ENCODE measurements at places on chromosomes 2 and 18.

DNA sequence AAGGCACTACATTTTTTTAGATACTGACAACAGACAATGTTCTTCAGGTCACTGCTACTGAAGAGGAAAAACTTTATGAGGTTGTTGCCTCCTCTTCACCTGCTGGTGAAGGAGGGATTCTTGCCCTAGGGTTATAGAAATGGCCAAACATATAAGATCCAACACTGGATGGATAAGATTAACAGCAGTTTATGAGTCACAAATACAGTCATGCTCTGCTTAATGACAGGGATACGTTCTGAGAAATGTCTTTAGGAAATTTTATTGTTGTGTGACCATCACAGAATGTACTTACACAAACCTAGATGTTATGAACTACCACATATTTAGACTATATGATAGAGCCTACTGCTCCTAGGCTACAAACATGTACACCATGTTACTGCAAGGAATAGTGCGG is 57.4 kb upstream of the AMMECR1L start:
- DNase-seq, result no peak

GRCh38 chr2:231201475-231201814 is 3.0 kb downstream of the ARMC9 start:
- DNase-seq, result no peak

GRCh38 chr2:73359915-73360697 is 25.5 kb upstream of the ALMS1 start:
- DNase-seq, result no peak

DNA sequence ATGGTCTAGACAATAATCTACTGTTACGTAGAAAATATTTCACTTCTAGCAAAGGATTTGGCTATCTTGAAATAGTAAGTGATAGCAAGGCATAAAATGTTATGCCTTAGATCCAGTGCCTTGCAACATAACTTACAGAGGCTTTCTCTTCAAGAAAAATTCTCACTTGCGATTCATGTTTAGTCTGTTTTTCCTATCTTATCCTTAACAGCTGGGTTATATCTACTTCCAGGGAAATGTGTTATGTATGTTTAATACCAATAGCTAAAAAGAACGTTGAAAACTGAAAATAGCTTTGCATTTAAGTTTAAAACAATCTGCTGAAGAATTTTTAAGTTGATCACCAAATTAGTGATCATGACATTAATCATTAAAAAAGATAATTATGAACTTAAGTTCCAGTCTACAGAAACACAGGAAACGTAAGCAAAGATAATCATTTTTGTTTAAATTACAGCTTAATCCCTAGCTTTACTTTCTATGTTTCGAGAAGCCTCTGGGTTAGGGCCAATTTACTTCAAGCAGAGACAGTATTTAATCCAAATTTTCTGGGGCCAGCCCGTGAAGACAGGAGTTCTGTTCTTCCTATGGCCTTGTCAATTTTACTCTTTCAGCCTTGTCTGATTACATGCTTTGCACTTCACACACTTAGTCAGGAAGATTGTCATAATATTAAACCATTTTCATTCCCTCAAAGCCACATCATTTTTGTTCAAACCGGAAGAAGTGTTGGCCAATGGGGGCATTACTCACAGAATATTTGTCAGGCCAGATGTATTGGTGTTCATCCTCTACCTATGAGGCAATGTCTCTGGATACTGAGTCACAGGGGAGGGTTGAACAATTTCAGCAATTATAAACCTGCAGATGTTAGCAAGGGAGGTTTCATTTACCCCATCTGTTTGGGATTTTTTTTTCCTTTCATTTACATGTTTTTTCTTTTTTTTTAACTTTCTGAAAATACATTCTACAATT is 1132.9 kb upstream of the ZEB2 start:
- no peak for DNase-seq

DNA sequence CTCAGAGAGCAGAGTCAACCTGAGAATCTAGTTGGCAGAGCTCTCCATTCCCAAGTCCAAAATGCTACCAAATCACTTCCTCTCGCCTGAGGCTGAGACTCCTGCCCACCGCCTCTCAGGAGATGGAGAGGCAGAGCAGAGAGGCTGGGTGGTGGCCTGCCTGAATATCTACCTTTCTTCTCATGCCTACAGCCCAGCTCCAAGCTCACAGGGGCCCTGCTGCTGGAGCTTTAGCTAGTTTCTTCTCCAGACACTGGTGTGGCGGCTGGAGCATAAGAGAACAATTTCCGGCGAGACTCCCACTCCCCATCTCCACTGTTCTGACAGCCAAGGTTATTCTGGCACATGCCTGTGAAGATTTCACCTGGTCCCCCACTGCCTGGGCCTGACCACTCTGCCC is 8.1 kb upstream of the CYP26B1 start:
- no peak for DNase-seq

DNA sequence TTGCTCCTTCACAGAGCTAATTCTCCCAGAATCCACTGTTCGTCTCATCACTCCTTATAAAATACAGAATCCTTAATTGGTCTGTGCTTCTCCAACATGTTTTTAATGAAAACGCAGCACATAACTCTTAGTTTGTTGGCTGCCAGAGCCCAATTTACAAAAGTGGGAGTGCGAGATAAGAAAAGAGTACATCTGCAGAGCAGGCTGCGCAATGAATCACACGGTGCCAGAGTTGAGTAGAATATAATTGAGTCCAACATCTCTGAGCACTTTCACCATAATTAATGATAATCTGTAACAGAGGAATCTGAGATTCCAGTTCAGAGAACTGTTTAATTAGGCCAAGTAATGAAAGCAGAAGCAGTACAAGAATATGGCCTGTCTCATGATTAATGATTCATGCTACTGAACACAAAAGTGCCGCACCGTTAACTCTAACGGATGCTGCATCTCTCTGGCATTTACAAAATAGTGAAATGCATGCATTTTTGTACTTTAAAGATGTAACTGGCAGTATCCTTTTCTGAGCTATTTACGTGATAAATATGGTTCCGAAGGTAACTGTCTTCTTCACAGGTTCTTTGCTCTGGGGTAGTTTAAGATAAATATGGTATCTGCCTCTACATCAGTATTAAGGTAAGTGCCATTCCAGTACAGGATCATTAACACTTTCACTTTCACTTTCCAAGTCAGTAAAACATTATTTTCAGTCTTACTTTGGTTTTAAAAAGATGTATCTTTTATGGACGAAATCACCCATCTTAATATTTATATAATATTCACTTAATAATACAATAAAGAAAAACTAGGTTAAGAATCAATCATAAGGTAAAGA is 785.6 kb downstream of the NR4A2 start:
- no peak for DNase-seq

- no peak for DNase-seq
These were observed 181.4 kb downstream of the MYO5B start for GRCh38 chr18:50013363-50014138.

DNA sequence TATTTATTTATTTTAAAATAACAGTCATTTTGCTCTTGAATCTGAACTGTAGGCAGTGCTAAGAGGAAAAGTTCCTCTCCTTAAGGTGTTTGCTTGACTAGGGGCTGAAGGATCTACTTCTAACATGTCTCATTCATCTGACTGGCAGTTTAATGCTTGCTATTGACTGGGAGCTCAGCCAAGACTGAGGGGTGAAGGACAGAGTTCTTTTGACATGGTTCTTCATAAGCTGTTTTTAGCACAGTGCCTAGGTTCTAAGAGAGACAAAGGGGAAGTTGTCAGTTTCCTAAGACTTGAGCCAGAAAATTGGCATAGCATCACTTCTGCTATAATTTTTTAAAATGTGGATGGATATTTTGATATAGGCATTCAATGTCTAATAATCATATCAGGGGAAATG is 73.0 kb downstream of the COMMD1 start:
- no peak for DNase-seq

- DNase-seq, result no peak
These were observed 464.5 kb downstream of the IRS1 start for GRCh38 chr2:226334981-226335720.

DNA sequence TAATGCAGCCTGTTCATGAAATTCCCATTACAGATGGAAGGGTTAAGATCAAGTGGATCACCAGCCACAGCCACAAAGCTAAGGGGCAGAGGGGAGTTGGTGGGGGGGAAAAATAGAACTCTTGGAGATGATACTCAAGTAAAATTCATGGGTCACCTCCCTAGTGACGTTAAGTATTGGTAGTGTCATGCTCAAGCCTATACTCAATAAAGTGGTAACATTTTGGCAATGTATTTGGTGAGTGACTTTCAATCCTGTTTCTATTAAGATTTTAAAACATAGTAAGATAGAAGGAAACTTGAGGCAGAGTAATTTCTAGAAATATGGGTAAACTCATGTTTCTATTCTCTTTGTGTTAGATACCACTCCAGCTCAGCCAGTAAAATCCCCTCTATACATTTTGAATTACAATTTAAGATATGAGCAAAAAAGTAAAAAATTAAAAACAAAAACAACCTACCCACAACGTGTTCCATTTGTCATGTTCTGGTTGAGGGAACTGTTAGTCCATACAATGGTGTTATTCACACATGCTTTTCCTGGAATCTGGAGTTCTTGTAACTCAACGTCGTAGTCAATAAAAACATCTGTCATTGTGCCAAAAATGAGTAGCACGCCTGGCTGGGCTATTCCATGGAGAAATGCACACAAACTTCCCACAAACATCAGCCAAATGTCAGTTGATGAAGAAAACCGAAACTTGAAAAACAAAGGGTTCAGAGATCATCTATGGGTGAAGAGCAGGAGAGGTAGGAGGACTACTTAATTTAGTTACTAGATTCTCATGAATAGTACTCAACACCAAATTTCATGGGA is 18.1 kb downstream of the ABCB11 start:
- no peak for DNase-seq

- DNase-seq, result no peak
These were observed 1.4 kb upstream of the SIX3 start for GRCh38 chr2:44940049-44940494.

DNA sequence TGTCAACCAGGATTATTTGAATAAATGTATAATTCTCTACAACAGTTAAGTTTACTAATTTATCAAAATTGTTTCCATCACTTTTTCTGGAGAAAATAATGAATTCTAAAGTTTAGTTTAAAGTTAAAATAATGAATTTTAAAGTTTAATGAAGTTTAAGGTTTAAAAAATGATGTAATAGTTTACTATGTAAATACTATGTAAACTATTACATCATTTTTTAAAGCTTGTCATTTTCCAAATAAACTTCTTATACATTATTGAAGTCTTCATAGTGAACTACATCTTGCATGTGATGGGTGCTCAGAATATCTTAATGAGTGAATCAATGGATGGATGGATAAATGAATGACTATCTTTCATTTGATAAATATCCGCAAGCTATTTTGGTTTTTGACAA is 38.8 kb downstream of the CD28 start:
- DNase-seq, result no peak

- no peak for DNase-seq
These were observed 25.9 kb downstream of the COL5A2 start for GRCh38 chr2:189153619-189154018.

DNA sequence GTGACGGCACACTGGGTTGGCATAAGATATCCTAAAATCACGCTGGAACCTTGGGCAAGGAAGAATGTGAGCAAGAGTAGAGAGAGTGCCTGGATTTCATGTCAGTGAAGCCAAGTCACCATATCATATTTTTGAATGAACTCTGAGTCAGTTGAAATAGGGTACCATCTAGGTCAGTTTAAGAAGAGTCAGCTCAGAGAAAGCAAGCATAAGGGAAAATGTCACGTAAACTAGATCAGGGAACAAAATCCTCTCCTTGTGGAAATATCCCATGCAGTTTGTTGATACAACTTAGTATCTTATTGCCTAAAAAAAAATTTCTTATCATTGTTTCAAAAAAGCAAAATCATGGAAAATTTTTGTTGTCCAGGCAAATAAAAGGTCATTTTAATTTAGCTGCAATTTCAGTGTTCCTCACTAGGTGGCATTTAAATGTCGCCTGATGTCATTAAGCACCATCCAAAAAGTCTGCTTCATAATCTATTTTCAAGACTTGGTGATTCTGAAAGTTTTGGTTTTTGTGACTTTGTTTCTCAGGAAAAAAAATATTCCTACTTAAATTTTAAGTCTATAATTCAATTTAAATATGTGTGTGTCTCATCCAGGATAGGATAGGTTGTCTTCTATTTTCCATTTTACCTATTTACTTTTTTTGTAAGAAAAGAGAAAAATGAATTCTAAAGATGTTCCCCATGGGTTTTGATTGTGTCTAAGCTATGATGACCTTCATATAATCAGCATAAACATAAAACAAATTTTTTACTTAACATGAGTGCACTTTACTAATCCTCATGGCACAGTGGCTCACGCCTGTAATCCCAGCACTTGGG is 19.6 kb downstream of the RSAD2 start:
- DNase-seq, result no peak

DNA sequence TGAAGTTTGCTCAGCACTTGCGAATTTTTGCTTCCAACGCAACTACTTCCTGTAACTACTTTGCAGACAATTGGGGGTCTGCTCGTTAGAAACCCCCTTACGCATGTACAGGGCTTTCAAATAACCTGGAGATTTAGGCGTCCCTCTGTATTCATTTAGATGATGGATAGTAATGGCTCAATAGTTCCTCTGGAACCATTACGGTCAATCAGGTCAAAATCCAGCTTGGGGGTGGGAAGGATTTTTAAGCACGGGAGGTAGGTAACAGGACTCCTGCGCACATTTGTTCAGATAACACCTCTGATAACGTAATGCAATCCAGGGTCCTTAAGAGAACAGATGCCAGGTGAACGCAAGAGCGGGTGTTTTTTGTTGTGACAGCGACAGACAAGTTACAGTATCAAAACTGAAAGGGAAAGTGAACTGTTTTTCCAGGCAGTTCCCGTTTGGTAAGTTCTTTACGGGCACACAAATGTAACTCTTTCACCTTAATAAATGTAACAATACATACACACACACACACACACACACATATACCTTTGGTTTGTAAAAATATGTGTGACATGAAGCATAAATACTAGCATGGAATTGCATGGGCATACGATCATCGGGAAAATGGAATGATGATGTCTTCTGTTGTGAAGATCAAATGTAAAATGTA is 3.8 kb upstream of the OSR1 start:
- no peak for DNase-seq

DNA sequence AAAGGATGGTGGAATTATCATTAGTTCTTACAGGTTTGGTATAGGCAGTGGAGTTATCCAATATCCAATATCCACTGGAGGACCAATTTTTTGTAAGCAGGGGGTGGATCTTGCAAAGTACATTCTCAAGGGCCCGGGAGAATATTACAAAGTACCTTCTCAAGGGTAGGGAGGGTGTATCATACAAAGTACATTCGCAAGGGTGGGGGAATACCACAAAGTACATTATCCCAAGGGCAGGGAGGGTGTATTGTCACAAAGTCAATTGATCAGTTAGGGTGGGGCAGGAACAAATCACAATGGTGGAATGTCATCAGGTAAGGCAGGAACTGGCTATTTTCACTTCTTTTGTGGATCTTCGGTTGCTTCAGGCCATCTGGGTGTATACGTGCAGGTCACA is 55.3 kb upstream of the TMEM87B start:
- DNase-seq, result no peak

Data from NCI-H2081 treated with DMSO at 0.1 percent for 48 hours (cell line).